ENCODE measurements at places on chromosomes 3 and 15. TPM values are rescaled to one million over a fixed set of nuclear protein-coding genes. Genes with fewer than 3 reads are reported as not detected.

DNA sequence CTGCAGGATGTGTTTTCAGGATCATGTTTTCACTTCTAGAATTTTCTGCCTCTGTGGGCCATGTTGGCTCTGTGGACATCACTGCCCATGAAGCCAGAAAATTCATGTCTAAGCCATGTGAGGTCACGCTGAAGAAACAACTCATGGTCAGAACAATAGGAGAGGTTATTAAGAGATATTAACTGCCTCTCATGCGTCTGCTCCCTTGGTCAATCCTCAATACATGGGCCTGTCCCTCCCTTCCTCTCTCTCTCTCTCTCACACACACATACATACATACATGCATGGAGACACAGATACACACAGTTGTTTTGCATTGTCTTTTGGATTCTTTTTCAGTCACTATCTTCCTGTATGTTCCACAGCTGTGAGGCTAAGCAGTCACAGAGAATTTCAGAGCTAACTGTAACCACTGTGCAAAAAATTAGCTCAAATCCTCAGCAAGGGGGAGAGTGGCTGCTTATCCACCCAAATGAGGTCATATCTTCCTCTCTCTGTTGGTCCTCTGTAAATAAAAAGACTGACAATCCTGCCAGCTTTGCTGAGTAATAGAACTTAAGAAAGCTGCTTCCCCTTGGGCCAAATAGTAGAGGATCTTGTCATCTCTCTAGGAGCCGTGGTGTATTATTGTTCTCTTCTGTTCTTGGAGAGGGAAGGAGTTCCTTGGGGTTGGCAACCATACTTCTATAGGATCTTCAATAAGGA is 45.6 kb downstream of the LRTM1 start:
- peak; percentile 76 for DNase-seq

DNA sequence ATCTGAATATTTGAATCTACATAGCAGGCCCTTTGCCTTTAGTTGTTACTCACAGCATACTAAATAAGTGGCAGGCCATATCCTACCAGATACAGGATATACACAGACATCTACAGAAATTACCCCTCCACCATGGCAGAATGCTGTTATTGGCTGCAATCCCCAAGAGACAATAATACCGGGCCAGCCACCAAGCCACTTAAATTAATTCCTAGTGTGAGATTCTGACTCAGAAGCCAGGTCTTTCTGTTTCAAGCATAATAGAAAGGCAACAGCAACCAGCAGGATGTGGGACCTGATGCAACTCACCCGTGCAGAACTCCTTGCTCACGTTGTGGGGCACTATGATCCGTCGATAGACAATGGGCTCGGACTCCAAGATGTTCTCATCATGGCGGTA is 39.8 kb downstream of the CLK3 start:
- DNase-seq, result no peak

DNA sequence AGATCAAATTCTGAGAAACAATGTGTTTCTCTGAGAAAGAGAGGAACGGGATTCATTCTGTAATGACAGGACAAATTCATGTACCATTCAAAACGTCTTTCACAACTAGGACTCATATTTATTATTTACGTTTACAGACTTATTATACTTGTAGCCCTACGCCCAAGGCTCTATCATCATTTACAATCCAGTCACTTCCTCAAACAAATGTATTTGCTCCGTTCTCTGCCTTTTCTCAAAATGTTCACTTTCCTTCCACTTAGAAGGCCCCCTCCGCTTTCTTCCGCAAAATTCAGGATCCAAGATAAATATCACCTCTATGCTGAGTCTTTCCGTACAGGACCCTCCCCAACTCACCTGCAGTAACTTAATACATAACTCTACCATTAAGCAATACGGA is 745 bp downstream of the RSL24D1 start:
- no peak for DNase-seq

- no peak for DNase-seq
These were observed 40.4 kb upstream of the ACKR4 start for GRCh38 chr3:132556508-132557159.

GRCh38 chr15:67548236-67548852 is 5.8 kb downstream of the MAP2K5 start:
- peak; percentile 84 for DNase-seq

- DNase-seq, result no peak
These were observed 232.4 kb upstream of the PROK2 start for GRCh38 chr3:72017311-72017710.

DNA sequence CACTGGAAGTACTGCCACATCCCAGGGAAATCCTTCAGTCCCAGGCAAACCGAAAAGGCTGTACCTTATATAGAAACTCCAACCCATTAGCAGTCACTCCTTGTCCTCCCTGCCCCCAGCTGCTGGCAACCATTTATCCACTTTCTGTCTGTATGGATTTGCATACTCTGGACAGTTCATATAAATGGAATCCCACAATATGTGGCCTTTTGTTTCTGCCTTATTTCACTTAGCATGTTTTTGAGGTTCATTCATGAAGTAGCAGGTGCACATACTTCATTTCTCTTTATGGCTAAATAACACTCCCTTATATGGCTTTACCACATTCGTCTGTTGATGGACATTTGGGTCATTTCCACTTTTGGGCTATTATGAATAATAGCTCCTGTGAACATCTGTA is 51.6 kb upstream of the CMTM8 start:
- no peak for DNase-seq

GRCh38 chr15:59124261-59124660 is 19.3 kb downstream of the CCNB2 start:
- DNase-seq, result no peak

GRCh38 chr3:88168171-88168570 is 18.4 kb downstream of the C3orf38 start:
- no peak for DNase-seq

DNA sequence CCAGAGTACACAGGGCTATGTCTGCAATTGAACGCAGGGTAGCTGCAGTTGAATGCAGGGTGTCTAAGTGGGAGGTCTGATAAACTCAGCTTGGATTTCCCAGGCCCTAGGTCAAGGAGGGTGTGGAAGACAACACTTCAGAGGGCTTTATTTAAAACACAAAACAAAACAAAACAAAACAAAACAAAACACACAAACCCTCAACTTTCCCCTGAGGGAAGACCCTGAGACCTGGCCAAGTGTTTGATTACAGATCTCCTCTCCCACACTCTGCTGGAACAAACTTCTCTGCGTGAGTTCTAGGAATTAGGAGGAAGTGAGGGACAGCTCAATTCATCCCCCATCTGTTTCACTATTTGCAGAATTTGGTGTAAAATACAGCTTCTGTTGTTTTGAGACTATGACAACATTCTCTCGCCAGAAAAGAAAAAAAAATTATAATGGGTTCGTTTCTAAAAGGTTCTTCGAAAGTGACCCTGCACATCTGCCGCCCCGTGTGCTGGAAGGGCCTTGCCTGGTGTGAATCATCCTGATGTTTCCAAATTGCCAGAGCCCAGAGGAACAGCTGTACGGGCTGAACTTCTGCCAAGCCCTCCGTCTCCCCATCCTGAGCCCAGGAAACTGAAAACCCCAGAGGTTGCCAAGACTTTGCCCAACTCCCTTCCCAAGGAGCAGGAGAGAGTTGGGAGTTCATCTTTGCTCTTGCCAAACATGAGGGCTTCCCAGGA is 73.3 kb upstream of the RAD18 start:
- no peak for DNase-seq

DNA sequence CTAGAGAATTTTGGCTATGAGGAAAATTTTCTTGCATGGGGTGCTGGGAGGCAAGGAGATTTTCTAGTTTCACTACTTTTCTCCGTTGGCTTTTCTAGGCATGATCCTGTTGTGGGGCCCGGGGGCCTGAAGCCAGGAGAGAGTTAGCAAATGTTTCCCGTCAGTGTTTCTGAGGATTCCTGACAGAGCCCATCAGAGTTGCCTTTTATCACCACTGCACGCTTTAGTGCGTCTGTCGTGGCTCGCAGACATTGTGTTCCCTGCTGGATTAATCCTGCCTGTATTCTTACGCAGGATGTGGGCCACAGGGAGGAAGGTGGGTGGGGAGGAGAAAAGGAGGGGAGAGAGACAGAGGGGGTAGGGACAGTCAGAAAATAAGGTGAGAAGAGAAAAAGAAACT is 18.1 kb upstream of the BOC start:
- no peak for DNase-seq

DNA sequence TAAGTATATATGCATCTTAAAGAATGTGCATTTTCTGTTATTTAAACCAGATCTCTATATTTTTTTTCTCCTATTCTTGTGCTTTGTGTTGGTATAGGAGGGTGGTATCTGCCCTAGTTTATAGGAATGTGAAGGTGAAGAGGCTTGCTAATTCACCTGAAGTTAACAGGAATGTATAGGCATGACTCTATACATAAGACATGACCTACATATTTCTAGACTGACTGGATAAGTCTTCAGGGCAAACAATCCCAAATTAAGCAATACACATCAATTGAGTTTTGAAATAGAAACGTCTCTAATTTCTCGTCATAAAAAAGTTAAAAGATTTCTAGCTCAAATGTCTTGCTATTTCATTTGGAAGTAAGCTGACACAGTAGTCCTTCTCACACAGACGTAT is 410.0 kb downstream of the DIPK2A start:
- no peak for DNase-seq

- DNase-seq, result no peak
These were observed 17.5 kb downstream of the MAP1A start for GRCh38 chr15:43534897-43535296.

GRCh38 chr15:36591536-36592411 is 12.3 kb downstream of the CDIN1 start:
- no peak for DNase-seq

DNA sequence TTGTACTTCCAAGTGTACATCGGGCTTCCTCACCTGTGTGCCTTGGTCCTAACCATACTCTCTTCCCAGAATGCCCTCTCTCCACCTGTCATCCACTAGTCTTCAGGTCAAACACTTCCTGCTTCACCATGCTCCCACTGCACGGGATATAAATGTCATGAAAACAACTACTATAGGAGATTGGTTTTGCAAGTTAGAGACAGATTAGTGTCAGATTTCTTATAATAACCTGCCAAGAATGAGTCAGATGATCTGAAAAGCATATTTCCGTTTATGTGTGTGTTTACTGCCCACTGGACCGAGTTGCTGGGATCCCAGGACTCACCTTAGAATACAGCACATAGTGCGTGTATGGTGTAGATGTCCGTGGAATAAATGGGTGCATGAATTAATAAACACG is 21.4 kb downstream of the PLA1A start:
- peak; percentile 61 for DNase-seq

- no peak for DNase-seq
These were observed 31.3 kb upstream of the EBLN2 start for GRCh38 chr3:73030073-73030597.

DNA sequence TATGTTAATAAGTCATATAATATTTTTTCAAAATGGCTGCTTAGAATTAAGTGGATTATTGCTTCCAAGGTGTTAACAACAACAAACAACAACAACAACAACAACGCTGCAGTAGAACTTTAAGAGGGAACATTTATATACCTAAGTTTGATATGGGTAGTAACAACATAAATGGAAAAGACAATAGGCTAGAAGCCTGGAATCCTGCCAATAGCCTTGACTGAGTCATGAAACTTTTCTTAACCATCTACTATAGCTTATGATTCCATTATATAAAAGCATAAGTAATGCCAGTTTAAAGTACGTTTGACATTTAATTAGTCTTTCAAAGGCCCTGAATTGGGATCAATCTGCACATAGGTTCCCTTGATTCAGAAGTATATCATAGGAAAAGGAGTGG is 31.2 kb downstream of the SATB1 start:
- DNase-seq, result no peak

DNA sequence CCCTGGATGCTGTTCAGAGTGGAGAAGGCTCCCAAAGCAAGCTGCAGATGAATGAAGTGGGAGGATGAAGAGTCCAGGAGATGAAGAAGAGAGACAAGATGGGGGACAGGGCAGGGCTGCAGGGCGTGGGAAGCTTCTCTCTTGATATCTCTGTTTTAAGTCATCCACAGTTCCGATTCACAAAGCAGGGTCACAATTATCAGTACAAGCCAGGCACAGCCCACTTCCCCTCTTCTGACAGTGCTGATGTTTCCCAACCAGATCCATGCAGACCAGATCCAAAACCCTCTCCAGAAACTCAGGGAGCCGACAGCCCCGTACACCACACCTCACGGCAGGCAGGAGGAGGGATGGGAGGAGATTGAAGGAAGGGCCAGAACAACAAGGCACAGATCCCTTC is 31.1 kb downstream of the NTRK3 start:
- no peak for DNase-seq

- DNase-seq, result no peak
These were observed 4.8 kb upstream of the NKTR start for GRCh38 chr3:42595682-42596081.

DNA sequence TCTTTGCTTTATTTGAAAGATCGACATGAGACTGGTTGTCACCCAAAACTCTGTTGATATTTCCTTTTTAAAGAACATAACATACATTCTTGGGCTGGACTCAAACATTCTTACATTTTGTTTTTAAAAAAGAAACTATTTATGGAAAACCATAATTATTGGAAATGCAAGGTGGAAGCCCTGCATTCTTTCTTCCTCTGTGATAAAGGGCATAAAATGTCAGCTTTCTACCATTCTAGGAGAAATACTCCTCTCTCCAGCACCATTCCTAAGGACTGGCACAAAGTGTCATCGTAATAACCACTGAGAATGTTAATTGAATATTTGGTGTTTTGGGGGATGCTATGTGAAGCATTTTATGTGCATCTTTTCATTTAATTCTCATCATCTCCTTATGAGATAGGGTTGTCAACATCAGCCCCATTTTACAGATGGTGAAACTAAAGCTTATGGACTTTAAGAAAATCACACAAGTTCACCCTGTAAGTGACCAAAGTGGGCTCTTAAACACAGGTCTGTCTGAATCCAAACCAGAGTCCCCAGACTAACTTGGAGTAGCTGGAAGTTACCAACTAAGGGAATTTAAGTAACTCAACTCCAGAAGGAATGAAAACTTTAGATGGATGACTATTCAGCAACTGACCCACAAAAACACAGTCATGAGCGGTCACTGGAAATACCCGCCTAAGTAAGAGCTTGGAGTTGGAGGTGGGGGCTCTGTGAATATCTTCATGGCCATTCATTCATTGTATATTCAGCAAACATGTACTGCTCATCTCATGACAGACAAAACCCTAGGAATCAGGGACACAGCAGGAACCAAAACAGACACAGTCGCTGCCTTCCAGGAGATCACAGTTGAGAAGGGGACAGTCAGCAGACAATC is 45.9 kb upstream of the LMCD1 start:
- DNase-seq, result no peak

GRCh38 chr15:68980786-68981185 is 33.7 kb upstream of the NOX5 start:
- DNase-seq, result no peak

- no peak for DNase-seq
These were observed 103.1 kb upstream of the DAZL start for GRCh38 chr3:16708285-16708684.

- no peak for DNase-seq
These were observed 2.5 kb upstream of the ADIPOQ start for GRCh38 chr3:186839874-186840641.

GRCh38 chr3:156657440-156657839 is 16.9 kb upstream of the TIPARP start:
- no peak for DNase-seq

- no peak for DNase-seq
These were observed 497.7 kb downstream of the OCA2 start for GRCh38 chr15:27601239-27601960.

WDR93 gene
- 0.36 TPM for total RNA-seq

GNAT1 gene
- total RNA-seq, result not detected

C3orf52 gene
- total RNA-seq, result 4.0 TPM

CPLX3 gene
- not detected for total RNA-seq

NMNAT3 gene
- 0.59 TPM for total RNA-seq

CISH gene
- 1.2 TPM for total RNA-seq

AADAC gene
- total RNA-seq, result not detected

ANKRD63 gene
- not detected for total RNA-seq

NRROS gene
- total RNA-seq, result 0.72 TPM

FES gene
- 20.3 TPM for total RNA-seq

CLCN2 gene
- 4.3 TPM for total RNA-seq
